Endodermal cell (in vitro differentiated cells): ENCODE measurements at places on chromosomes 13 and 19.

DNA sequence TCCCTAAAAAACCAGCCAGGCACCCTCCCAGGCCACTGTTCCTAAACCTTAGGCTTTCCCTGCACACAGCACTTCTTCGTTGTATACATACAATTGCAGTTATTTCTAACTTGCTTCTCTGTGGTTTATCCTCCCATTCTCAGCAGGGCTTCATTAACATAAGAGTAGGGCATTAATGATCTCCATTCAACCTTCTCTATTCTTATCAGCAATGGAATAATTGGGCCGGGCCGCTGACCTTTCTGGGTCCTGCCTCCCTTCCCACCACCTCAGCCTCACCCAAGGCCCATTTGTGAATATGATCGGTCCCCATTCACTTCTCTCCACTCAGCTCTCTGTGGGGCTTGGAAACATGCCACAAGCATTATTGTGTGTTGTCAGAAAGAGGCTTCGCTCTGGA is 184.2 kb downstream of the SUCLA2 start:
- H3K27me3 ChIP-seq = no peaks in the 10 kb centered on the region
- no peaks in the 10 kb centered on the region for H3K4me1 ChIP-seq
- H3K36me3 ChIP-seq = no peaks in the 10 kb centered on the region
- H3K4me3 ChIP-seq = no peak overlapping the region
- peak; percentile 54 for DNase-seq

DNA sequence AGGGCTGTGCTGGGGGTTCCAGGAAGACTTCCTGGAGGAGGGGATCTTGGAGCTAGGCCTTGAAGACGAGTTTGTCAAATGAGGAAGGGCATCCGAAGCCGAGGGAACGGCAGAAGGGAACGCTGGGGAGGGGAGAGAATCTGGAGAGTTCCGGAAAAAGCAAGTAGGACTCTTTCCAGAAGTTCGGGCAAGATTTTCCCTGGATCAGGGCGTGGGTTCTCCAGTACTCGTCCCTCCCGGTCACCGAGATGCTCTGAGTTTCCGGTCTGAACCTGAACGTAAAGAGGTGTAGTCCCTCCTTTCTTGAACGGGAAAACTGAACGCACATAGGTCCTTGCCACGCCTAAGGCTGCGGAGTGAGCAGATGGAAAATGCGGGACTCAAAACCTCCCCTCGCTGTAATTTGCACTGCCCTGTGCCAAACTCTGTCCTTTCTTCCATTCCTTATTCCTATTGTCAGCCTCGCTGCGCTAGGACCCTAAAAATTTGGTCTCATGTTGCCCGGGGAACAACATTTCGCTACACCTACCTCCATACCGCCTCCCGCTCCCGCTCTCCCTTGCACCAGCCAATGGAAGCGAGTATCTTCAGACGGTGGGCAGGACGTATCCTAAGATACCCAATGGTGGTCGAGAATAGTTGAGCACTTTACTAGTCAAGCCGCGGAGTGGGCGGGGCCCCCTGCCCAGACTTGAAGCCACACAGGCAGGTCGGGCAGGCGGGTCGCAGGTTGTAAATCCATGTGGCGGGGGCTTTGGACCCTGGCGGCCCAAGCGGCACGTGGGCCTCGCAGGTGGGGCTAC is at the start of gene GTPBP3:
TSS of gene GTPBP3 (plus strand) at position 682 of the 803 bp plus-strand sequence. CDS start at position 741, 59 bp downstream.
- peaks cover 7% of the 10 kb centered on the region for H3K4me1 ChIP-seq
- H3K27ac ChIP-seq = peak within 1 kb of the TSS; percentile 87
- H3K27me3 ChIP-seq = no peaks in the 10 kb centered on the region
- peaks cover 14% of the 10 kb centered on the region for H3K36me3 ChIP-seq
- peak; percentile 99 for DNase-seq
- peak within 1 kb of the TSS; percentile 100 for H3K4me3 ChIP-seq

DNA sequence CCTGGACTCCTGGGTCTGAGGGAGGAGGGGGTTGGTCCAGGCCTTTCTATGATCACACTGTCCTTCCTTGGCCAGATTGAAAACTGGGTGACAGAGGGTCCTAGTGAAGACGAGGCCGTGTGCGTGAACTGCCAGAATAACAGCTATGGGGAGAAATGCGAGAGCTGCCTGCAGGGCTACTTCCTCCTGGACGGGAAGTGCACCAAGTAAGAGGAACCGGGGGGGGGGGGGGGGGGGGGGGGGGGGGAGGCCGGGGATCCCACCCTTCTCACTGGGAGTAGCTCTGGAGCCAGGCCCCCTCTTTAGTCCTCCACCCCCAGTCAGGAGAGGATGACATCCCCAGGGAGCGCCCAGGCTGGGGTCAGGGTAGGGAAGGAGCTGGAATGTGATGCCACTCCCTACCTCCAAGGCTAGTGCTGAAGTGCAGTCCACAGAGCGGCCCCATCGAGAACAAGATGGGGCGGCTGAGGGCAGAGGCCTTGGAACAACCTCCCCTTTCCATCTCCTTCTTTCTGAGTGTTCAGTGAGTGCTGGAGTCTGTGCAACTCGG is 19.4 kb downstream of the CNFN start:
- peaks cover 18% of the 10 kb centered on the region for H3K36me3 ChIP-seq
- no peak overlapping the region for H3K4me3 ChIP-seq
- no peaks in the 10 kb centered on the region for H3K27me3 ChIP-seq
- H3K27ac ChIP-seq = no peak overlapping the region
- no peak for DNase-seq

GRCh38 chr19:54229146-54229545 is 6.3 kb upstream of the LILRB3 start:
- H3K36me3 ChIP-seq = no peaks in the 10 kb centered on the region
- DNase-seq = no peak
- H3K4me1 ChIP-seq = no peaks in the 10 kb centered on the region
- no peak overlapping the region for H3K4me3 ChIP-seq
- no peak overlapping the region for H3K27ac ChIP-seq

DNA sequence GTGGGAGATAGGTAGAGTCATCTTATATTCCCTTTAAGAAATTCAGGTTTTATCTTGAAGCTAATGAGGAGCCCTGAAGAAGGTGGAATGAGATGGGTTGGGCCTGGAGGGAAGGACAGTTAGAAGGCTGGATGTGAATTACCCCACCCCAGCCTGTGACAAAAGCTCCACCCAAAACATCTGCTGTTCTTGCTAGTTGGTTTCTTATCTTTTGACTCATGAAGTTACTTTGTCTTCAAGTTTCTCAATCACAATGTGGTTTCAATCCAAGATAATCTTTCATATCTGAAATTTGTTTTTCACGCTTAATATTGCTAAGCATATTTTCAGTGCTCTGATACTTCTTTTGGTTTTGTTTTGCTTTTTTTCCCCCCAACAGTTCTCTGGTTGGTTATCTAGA is 38.3 kb upstream of the HMGB1 start:
- H3K27me3 ChIP-seq = no peaks in the 10 kb centered on the region
- H3K4me3 ChIP-seq = no peak overlapping the region
- H3K27ac ChIP-seq = no peak overlapping the region
- no peaks in the 10 kb centered on the region for H3K36me3 ChIP-seq
- no peaks in the 10 kb centered on the region for H3K4me1 ChIP-seq

GRCh38 chr13:113999618-113999910 is 25.7 kb upstream of the C13orf46 start:
- no peaks in the 10 kb centered on the region for H3K4me1 ChIP-seq
- H3K4me3 ChIP-seq = no peak overlapping the region
- H3K36me3 ChIP-seq = no peaks in the 10 kb centered on the region
- no peaks in the 10 kb centered on the region for H3K27me3 ChIP-seq
- no peak for DNase-seq

DNA sequence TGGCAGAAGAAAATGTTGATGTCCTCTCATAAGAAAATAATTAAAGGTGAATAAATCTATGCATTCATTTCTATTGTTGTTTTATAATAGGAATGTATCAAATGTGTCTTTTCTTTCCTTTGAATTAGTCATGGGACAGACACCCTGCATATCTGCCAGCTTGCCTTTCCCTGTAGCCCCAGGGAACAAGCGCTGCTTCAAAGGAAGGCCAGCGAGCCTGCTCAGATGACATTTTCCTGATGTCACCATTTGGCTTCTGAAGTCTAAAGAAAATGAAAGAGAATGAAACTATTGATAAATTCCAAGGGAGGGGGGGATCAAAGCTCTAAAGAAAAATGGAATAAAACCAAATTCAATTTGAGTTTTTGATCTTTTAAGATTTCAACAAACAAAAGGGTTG is 574.8 kb downstream of the IRS2 start:
- H3K4me3 ChIP-seq = no peak overlapping the region
- H3K36me3 ChIP-seq = no peaks in the 10 kb centered on the region
- peaks cover 12% of the 10 kb centered on the region for H3K4me1 ChIP-seq
- no peaks in the 10 kb centered on the region for H3K27me3 ChIP-seq

- no peak for DNase-seq
- H3K4me1 ChIP-seq = no peaks in the 10 kb centered on the region
- H3K27me3 ChIP-seq = no peaks in the 10 kb centered on the region
- no peak overlapping the region for H3K27ac ChIP-seq
- H3K4me3 ChIP-seq = peak overlapping the region; percentile 90
Observed at GRCh38 chr19:57560049-57560491, 407 bp upstream of the ZNF550 start.

GRCh38 chr13:105625691-105626090 is 909.8 kb downstream of the EFNB2 start:
- H3K36me3 ChIP-seq = no peaks in the 10 kb centered on the region
- H3K4me1 ChIP-seq = no peaks in the 10 kb centered on the region
- no peak overlapping the region for H3K27ac ChIP-seq
- no peak for DNase-seq

GRCh38 chr13:109804654-109805053 is 18.3 kb upstream of the IRS2 start:
- no peaks in the 10 kb centered on the region for H3K36me3 ChIP-seq
- no peaks in the 10 kb centered on the region for H3K27me3 ChIP-seq
- no peak overlapping the region for H3K4me3 ChIP-seq
- no peak overlapping the region for H3K27ac ChIP-seq
- H3K4me1 ChIP-seq = no peaks in the 10 kb centered on the region
- DNase-seq = peak; percentile 64

DNA sequence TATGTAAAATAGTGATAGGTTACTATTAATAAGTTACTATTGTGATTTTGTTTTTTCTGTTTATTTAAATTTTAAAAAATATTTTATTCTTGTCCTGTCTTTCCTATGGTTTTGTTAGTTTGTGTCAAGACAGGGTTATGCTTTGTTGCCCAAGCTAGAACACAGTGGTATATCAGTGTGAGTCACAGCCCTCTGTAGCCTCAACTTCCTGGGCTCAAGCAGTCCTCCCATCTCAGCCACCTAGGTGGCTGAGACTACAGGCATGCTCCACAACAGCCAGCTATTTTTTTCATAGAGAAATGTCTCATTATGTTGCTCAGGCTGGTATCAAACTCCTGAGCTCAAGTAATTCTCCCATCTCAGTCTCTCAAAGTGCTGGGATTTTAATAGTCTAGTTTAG is 99.5 kb downstream of the ZNF675 start:
- no peak overlapping the region for H3K4me3 ChIP-seq
- no peaks in the 10 kb centered on the region for H3K36me3 ChIP-seq
- DNase-seq = no peak
- no peak overlapping the region for H3K27ac ChIP-seq
- no peaks in the 10 kb centered on the region for H3K27me3 ChIP-seq
- H3K4me1 ChIP-seq = no peaks in the 10 kb centered on the region

DNA sequence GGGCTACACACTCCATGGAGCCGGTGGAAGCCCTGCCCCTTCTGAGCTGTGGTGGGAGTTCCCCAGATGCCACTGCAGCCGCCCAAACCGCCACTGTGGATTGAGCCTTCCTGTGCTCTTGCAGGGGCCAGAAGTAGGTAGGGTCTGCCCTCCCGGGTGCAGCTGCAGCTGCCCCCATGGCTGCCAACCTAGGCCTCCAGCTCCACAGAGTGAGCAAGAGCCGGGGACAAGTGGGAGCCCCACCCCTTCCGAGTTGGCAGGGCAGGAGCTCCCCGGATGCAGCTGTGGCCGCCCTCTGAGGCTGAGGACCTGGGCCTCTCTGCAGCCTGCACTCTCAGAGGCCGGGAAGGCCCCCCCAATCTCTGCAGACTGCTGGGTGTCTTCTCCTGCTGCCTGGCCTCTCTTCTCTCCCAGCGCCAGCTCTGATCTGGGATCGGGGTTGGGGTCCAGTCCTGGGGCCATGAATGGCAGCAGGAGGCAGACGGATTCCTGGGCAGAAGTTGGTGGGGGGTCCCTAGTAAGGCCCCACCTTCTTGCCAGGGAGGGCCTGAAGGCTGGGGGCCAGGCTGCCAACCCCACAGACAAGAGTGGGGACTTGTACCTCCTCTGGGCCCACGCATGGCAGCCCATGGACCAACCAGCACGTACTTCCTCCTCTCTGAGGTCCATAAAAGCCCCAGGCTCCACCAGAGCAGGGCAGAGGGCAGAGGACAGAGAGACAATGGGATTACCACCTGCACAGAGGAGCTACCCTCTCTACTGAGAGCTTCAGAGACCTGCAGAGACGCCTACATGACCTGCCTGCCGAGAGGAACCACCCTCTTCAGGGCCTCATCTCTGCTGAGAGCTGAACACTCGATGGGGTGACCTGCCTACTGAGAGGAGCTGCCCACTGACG is 28.9 kb downstream of the AP2S1 start:
- H3K27me3 ChIP-seq = peaks cover 93% of the 10 kb centered on the region
- peak; percentile 58 for DNase-seq
- H3K27ac ChIP-seq = no peak overlapping the region
- no peaks in the 10 kb centered on the region for H3K4me1 ChIP-seq
- no peak overlapping the region for H3K4me3 ChIP-seq
- no peaks in the 10 kb centered on the region for H3K36me3 ChIP-seq

GRCh38 chr13:48975101-48975855 is 434 bp upstream of the FNDC3A start:
- no peaks in the 10 kb centered on the region for H3K27me3 ChIP-seq
- H3K4me1 ChIP-seq = no peaks in the 10 kb centered on the region
- DNase-seq = peak; percentile 89
- H3K27ac ChIP-seq = peak overlapping the region; percentile 91

DNA sequence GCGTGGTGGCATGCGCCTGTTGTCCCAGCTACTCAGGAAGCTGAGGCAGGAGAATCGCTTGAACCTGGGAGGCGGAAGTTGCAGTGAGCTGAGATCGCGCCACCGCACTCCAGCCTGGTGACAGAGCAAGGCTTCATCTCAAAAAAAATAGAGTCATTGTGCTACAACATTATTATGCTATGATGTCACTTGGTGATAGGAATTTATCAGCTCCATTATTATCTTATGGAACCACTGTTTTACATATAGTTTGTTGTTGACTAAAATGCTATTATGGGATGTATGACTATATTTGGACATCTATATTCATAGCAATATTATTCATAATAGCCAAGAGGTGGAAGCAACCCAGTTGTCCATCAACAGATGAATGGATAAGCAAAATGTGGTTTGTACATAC is 26.4 kb upstream of the SLC7A1 start:
- DNase-seq = no peak
- no peaks in the 10 kb centered on the region for H3K27me3 ChIP-seq
- no peaks in the 10 kb centered on the region for H3K4me1 ChIP-seq
- H3K4me3 ChIP-seq = no peak overlapping the region
- no peak overlapping the region for H3K27ac ChIP-seq

DNA sequence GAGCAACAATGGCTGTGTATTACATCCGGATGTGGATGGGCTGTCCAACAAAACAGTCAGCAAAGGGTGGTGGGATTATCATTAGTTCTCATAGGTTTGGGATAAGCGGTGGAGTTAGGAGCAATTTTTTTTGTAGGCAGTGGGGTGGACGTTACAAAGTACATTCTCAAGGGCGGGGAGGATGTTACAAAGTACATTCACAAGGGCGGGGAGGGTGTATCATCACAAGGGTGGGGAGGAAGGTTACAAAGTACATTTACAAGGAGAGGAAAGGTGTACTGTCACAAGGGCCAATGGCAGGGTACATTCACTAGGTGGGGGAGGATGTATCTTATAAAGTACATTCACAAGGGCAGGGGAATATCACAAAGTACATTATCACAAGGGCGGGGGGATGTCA is 20.8 kb upstream of the ZNF561 start:
- DNase-seq = no peak
- H3K4me1 ChIP-seq = no peaks in the 10 kb centered on the region
- peaks cover 7% of the 10 kb centered on the region for H3K36me3 ChIP-seq
- no peak overlapping the region for H3K27ac ChIP-seq
- H3K27me3 ChIP-seq = no peaks in the 10 kb centered on the region
